ENCODE measurements at places on chromosomes 2 and 18. TPM values are rescaled to one million over a fixed set of nuclear protein-coding genes. Genes with fewer than 3 reads are reported as not detected.

- no peak overlapping the region for H3K27ac ChIP-seq
- no peaks in the 10 kb centered on the region for H3K36me3 ChIP-seq
- H3K4me1 ChIP-seq = peaks cover 35% of the 10 kb centered on the region
- no peak overlapping the region for H3K4me3 ChIP-seq
Measured at GRCh38 chr2:71882236-71882946, 265.3 kb downstream of the CYP26B1 start.

DNA sequence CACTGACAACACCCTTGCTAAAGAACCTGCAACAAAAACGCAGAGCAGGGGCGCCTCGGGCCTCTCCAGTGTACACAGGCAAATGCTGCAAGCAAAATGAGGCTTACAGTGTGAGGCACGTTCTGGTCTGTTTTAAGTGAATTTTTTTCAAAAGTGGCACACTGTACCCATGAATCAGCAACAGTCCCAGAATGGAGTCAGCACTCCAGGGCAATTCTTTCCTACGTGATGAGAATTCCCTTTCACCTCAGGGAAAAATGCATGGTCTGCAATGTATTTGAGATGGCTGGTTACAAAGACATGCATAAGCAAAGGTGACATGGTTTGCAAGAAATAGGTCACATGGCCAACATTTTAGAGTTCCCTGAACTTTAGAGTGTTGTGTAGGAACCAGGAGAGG lies 94.4 kb downstream of the UXS1 start:
- DNase-seq = no peak
- H3K4me1 ChIP-seq = no peaks in the 10 kb centered on the region
- H3K27me3 ChIP-seq = no peaks in the 10 kb centered on the region
- no peak overlapping the region for H3K4me3 ChIP-seq
- H3K36me3 ChIP-seq = no peaks in the 10 kb centered on the region

GRCh38 chr2:38200598-38200997 lies 124.6 kb upstream of the CYP1B1 start:
- H3K4me3 ChIP-seq = no peak overlapping the region
- no peaks in the 10 kb centered on the region for H3K27me3 ChIP-seq
- no peak for DNase-seq
- peaks cover 10% of the 10 kb centered on the region for H3K4me1 ChIP-seq
- no peaks in the 10 kb centered on the region for H3K36me3 ChIP-seq

Gene GPR17
- not detected for total RNA-seq

Gene PLB1
- total RNA-seq = 1.7 TPM

Data from PC-9 (cell line).